ENCODE measurements at places on chromosomes 1 and 21.

GRCh38 chr21:23247334-23247733 is 2249.1 kb downstream of the NCAM2 start:
- DNase-seq = no peak

DNA sequence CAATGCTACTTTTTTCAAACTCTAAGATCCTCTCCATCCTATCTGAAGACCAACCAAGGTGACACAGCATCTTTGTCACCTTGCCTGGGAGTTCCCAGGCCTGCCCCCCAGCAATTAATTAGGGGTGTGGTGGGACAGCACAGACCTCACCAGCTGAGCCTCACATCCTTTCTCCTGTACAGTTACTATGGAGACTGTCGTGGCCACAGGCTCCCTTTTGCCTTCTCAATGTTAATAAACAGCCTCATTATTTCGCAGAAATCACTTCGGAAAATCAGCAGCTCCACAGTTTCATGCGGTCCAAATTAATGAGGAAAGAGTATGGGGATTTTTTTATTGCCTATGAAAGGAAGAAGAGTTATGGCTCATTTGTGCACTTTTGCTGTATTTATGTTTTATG is 378.3 kb downstream of the NPHP4 start:
- DNase-seq = no peak

- no peak for DNase-seq
Observed at GRCh38 chr1:244779410-244779809, 56.0 kb upstream of the COX20 start.

DNA sequence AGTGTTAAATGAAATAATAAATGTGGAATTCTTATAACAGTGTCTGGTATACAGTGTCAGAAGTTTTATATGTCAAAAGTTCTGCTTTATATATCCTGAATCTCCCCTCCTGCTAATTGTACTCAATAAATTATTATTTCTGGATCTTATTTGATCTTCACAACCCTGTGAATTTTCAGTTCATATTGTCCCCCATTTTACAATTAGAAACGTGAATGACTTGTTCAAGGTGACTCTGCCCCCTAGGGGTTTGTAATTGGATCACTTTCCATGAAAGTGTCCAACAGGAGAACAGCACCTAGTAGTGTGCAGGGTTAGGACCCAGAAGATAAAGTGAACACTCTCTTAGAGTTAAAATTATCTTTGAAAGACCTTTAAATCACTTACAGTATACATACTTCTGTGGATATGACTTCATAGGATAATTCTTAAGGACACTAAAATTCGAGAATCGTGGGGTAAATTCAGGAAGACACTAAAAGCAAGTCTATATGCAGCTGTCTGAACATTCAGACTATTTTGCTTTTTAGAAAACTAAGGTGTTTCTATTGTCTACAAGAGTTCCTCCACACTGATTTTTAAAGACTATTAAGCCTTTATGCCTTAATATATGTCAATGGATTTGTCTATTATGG is 4.5 kb upstream of the DDR2 start:
- no peak for DNase-seq

- DNase-seq = no peak
Observed at GRCh38 chr1:86416343-86416742, 7.6 kb upstream of the CLCA2 start.

DNA sequence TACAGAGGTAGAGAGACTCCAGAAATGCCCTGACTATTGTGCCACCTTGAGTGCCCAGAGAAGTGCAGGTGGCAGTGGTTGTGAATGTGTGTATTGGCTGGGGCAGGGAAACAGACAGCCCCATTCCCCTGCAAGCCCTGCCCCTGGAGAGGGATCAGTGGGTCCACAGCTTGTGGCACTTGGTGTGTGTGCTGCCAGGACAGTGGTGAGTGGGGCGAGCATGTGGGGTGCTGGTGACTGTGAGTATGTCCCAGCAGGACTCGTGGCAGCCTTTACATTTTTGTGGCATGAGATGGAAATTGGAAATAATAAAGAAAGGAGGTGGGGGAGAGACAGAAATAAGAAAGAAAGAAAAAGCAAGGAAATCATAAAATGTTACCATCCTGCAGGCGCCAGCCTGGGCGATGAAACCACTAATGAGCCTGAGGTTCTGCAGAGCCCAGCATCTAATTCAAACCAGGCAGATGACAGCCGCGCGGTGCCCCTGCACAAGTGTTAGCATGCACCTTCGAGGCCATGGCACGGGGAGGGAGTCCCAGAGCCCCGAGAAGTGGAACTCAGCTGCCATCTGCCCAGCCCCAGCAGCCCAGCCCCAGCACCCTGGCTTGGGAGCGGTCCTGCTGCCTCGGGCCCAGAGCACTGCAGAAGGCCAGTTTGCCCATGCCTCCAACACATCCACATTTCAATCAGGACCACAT is 49.1 kb upstream of the ZBTB40 start:
- DNase-seq = no peak

GRCh38 chr1:60470246-60470645 is 396.7 kb upstream of the C1orf87 start:
- DNase-seq = no peak

GRCh38 chr1:239672256-239672655 is 285.9 kb downstream of the CHRM3 start:
- DNase-seq = no peak

GRCh38 chr1:1890506-1891348 is at the start of gene GNB1:
Gene GNB1, minus strand, starts transcription at chr1:1891087. Its CDS starts 65,634 bp downstream, at chr1:1825453.
- DNase-seq = peak; percentile 79

DNA sequence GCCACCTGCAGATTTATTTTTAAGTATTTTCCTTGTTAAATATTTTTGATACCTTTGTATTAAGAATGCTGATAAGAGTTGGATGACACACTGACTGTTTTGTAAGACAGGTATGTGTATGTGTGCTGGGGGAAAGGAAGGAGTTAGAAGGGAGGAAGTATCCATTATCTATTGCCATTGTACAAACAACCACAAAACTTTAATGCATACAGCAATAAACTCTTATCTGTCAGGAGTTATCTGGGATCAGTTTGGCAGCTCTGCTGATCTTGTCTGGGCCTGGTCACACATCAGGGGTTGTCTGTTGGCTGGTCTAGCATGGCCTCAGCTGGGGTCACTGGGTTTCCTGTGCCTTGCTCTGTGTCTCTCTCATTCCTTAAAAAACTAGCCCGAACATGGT is 423.9 kb upstream of the USP24 start:
- no peak for DNase-seq

DNA sequence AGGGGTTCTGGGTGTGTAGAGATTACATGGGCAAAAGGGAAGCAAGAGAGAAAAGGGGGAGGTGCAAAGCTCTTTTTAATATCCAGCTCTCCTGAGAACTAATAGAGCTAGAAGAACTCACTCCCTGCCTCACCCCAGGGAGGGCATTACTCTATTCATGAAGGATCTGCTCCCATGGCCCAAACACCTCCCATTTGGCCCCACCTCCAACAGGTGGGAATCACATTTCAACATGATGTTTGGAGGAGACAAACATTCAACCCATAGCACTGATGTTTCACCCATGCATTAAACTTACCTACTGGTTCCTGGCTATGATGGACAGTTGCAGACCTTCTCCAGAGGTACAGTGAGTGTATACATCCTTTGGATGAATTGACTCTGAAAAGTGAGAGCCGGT is 7.3 kb upstream of the JUN start:
- no peak for DNase-seq

DNA sequence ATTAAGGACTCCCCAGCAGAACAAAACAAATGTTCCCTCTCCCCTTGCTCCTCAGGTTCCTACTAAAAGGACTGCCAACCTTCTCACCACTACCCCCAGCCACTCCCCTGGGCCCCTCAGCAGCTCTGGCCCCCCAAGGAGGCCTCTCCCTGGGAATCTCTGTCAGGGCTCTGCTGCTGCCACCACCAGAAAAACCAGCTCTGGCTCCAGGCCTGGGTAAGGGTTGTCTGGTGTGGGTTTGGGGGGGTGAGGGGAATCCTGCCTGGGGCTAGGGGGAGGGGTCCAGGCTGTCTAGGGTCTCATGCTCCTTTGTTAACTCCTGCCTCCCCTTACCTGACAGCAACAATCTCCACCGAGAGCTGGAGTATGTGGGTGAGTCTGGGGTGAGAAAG is 4.8 kb downstream of the NECTIN4 start:
- DNase-seq = no peak

DNA sequence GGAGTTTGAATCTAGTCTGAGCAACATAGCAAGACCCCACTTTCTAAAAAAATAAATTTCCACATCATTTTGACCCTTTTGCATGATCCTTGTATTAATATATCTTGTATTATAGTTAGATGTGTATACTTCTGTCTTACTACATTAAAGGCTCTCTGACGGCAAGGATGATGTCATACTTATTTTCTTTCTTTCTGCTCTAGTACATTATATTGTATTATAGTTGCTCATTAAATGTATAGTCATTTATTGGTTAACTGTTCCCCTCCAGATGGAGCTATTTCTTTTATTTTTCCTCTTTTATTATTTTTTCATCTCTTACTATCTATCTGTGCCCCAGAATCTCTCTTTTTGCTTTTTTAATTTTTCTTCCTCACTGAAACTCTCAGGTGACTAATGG is 15.0 kb upstream of the OLFML2B start:
- DNase-seq = no peak

DNA sequence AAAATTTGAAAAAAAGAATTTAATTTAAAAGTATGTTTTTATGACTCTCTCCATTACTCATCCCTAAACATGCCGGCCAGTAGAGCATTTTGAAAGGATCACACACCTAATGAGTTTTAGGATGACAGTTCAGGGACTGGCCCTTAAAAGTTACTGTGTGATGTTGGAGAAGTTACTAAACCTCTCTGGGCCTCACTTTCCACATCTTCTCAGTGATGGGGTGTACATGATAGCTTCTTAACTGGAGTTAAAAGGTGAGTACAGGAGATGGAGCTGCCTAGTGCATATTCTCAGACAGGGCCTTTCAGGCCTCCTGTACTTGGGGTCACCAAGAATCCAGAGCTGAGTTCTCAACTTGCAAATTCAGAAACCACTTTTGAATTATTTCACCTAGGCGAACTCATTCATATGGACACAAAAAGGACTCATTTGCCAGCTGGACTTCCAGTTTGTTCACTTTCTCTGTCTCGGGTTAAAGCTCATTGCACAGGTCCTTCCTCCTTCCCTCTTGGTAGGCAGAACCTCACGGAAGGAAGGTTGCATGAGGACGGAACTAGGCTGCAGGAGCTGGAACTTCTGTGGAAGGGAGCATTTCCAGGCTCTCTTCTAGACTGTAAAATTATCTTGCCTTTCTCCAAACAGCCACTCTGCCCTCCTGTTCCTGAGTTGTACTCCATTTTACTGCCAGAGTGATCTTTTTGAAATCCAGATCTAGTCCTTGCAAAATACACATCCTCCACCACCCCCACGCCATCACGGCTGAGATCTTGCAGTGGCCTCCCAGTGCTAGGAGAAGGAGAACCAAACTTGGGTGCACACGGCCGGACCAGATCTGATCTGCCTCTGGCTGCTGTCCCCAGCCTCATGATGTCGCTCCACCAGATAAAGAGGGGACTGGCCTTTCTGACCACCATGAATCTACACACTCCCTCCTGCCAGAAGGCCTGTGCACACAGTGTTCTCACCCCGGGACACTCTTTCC is 4.3 kb upstream of the SLC30A1 start:
- DNase-seq = no peak

DNA sequence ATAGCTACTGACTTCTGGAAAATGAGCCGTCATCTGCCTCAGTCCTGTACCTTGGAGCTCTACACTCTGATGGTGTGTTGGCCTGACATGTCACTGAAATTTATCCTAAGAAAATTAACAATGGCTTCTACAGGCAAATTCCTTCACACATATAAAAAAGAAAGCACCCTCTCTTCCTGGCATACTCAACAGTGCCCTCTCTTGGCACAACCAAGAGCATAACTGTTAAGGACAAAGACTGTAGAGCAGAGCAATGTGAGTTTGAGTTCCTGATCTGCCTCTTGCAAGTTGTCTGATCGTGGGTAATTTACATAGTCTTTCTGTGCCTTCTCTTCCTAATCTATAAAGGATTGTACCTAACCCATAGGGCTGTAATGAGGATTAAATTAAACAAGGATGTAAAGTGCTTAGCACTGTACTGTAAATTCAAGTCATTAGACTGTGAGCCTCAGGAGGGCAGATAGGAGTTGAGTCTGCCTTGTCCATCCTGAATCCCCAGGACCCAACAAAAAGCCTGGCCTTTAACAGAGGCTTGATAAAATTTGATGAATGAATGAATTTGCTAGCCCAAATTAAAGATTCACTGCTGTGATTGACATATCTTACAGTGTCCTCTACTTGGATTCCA is 83.5 kb downstream of the SYF2 start:
- DNase-seq = no peak

- DNase-seq = no peak
Observed at GRCh38 chr21:45390121-45390751, 14.7 kb upstream of the COL18A1 start.

DNA sequence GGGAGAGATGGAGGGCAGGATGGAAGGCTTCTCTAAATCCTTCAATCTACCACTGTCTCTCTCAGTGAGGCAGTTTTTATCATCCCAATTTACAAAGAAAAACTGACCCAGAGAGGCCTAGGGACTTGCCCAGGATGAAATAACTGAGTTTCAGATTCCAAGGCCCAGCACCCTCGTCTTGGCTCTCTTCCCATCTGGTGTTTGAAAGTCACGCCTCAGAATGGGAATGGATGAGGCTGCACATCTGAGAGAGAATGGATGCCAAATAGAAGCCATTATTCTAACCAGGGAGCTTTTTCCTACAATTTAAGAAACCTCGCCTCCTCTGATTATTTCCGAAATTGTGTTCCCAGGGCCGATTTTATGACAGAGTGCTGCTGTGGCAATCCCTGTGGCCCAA is 10.6 kb upstream of the KCNN3 start:
- no peak for DNase-seq

- no peak for DNase-seq
Observed at GRCh38 chr1:229209386-229209785, 61.5 kb upstream of the RAB4A start.

DNA sequence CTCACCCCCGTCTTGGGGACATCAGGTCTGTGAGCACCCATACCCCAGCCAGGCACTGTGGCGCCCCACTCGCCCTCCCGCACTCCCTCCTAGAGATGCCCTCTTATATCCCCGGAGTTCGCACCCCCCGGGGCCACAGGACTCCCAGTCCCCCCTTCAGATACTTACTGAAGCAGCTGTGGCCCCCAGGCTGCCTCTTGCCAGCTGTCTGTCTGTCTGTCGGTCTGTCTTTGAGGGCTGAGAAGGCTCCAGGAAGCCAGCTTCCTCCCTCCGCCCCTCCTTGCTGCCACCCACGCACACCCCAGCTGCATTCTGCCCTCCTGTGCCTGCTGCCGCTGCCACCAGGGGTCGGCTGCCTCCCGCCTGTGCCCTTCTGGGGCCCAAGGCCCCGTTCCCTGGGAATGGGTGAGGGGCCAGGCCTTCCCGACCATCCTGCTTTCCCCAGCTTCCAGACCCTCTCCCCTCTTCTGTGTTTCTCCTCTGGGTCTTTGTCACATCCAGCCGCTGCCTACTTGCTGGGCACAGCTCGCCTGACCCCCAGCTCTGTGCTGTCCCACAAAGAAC is at the start of gene PTPN7:
Gene PTPN7 (minus strand): TSS at position 226 of the 564 bp plus-strand sequence. CDS start 1,200 bp downstream, outside the sequence.
- DNase-seq = peak; percentile 58
